ENCODE measurements at places on chromosomes 2 and 18.
A peak's percentile ranks its signal among the peaks of the same experiment; 100 is the strongest.

DNA sequence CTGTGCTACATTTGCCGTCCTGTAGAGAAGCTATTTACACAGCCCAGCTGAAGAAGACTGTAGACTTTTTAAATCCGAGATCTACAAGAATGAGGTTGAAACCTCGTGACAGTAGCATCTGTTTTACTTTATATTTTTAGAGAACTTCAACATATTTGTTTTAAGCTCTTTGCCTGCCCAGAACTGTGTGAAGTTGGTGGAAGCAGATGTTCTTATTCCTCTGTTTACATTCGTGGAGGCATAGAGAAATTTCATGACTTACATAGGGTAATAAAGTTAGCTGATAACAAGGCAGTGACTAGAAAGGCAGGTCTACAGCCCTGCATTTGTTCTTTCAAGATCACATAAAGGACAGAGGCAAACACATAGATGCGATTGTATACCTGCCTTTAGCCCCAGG, 47.0 kb upstream of the MAP3K20 start:
- no peak for DNase-seq

- no peak for DNase-seq
Observed at GRCh38 chr2:37742286-37742685, 70.8 kb upstream of the CDC42EP3 start.

- peak; percentile 19 for DNase-seq
Observed at GRCh38 chr18:76348267-76349066, 146.6 kb downstream of the ZNF516 start.

DNA sequence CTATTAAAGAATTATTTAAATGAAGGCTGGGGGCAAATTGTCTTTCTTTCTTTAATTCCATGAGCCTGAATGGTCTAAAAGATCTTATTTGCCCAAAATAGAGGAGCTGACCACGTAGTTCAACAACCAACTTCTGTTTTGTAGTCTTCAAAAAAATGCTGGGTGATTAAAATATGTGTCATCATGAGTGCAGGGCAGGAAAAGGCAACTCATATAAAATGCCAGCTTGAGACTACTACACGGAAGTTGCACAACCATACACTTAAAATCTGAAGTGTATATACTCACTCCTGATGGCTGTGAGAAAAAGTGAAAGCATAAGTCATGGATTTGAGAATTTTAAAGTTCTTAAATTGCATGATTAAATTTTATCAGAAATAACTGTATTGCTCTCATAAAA, 210.9 kb downstream of the DYM start:
- no peak for DNase-seq

GRCh38 chr2:203070701-203071100, 56.0 kb downstream of the NBEAL1 start:
- no peak for DNase-seq

GRCh38 chr18:63040788-63041410, 278.7 kb downstream of the BCL2 start:
- DNase-seq = no peak

GRCh38 chr2:147076634-147077033, 768.2 kb upstream of the ACVR2A start:
- no peak for DNase-seq

Data from activated CD8-positive, alpha-beta T cell treated with anti-CD3 and anti-CD28 coated beads, Interleukin-2, amount 10 ng/mL, durations not matched to agents 7 days and 5 days (primary cell).